ENCODE measurements at places on chromosomes 6 and 20. TPM values are rescaled to one million over a fixed set of nuclear protein-coding genes. Genes with fewer than 3 reads are reported as not detected.
A peak's percentile ranks its signal among the peaks of the same experiment; 100 is the strongest.

DNA sequence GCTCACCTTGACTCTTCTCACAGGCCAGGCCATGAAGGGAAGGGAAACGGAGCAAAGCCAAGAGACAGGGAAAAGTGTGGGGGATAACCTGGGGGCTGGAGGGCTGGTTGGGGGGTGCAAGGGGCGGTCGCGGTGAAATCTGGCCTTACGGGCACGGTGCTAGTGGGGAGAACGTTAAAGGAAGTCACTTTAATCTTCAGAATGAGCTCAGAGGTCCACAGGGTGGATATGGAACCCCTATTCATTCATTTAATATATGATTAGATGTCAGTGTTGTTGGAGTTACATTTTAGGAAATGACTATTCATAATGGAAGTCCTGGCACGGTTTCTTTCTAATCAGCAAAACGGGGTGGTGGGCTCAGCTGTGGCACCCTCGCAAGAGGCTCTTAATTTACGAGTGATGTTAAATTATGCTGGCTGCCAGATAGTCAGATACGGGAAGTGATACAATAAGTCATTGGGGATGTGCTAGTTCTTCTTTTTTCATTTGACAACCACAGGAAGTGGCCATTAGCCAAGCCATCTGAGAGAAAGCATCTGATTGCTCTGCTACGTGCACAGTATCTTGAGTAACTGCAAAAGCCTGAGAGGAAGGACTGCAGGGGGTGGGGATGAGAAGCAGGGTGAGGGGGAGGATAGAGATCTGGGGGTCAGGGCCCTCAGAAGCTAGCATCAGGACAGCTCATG lies 253.0 kb downstream of the QKI start:
- DNase-seq = no peak

Gene AARS2
- 12.7 TPM for total RNA-seq

- no peak for DNase-seq
Observed at GRCh38 chr20:51280047-51280446, 257.1 kb upstream of the KCNG1 start.

GRCh38 chr6:49739423-49739822 lies 4.8 kb downstream of the CRISP3 start:
- no peak for DNase-seq

DNA sequence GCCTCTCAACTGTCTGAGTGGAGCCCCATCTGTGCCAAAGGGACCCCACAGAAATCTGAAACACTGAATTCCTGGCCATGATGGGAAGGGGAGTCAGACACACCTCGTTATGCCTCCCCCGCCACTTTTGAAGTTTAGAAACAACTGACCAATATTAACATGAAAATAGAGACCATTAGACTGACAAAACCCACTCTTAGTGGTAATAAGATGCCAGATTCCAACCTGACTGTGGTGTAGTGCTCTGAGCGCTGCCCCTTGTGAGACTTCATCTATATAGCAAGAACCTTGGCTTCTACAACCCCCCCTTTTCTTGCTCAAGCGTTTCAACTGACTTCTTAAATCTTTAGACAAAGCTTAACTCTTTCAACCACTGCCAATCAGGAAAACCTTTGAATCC lies 46.1 kb upstream of the UNC93A start:
- no peak for DNase-seq

DNA sequence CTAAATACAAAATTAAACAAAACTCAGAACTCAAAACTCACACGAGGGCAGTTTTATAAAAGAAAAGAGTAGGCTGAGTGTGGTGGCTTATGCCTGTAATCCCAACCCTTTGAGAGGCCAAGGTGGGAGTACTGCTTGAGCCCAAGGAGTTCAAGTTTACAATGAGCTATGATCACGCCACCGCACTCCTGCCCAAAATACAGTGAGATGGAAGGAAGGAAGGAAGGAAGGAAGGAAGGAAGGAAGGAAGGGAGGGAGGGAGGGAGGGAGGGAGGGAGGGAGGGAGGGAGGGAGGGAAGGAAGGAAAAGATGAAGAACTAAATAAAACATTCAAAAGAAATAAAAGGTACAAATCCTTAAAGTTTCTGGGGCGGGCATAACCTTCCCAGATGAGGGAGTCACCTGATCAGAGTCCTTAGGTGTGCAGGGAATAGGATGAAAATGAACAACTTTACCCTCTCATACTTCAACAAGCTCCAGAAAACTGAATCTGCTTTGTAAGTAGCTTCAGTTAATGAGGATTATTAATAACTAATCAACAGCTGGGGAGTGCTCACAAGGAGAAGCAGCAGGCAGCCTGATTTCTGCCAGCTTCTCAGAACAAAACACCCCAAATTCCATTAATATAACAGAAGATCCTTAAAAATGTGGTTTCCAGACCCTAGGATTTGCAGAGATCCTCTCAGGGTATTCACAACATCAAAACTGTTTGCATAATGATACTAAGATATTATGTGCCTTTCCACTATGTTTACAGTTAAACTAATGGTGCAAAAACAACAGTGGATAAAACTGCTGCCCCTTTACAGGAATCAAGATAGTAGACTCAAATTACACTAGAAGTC lies 21.8 kb downstream of the LMBRD1 start:
- no peak for DNase-seq

Gene NSFL1C
- total RNA-seq = 24.1 TPM

Gene NUP43
- 45.6 TPM for total RNA-seq

DNA sequence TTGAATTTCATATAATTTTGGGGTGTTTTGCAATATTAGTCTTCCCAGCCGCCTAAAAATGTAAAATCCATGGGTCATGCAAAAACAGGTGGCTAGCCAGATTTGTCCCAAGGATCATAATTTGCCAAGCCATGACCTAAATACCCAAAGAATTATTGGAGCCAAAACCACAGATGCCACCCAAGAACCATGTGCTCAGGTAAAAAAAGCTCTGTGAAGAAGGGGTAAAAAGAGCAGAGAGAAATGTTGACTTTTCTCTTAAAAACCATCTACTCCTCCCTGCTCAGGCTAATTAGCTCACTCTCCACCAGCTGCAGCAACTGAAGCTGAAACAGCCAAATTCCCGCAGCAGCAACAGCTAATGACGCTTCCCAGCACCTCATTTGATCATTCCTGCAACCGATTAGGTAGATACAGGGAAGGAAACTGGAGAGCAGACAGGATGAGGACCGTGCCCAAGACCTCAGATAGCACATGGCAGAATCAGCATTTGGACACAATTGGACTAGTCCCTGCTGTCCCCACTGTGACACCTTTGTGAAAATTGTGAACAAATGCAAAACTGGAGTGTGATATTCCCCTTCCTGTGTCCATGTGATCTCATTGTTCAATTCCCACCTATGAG lies 107.9 kb upstream of the NXT1 start:
- no peak for DNase-seq

- DNase-seq = peak; percentile 77
Observed at GRCh38 chr20:17960927-17961586, 7.5 kb downstream of the SNX5 start.

All from fibroblast of the aortic adventitia (primary cell).